ENCODE measurements at places on chromosomes 12 and 14.

DNA sequence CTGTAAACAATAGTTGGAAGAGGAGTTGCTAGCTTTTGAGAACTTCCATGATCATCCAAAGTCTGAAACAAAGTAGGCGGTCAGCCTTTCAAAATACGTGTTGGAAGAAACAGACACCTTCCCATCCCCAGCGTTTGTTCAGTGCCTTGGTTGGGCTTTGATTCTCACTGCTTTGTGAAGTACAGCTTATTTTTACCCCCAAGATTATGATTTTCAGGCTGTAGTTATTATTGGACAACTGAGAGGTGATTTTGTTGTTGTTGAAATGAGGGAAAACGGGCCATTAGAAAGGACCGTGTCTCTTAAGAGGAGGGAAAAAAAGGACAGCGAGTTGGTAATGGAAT is 921 bp upstream of the CEP83 start:
- DNase-seq = no peak

DNA sequence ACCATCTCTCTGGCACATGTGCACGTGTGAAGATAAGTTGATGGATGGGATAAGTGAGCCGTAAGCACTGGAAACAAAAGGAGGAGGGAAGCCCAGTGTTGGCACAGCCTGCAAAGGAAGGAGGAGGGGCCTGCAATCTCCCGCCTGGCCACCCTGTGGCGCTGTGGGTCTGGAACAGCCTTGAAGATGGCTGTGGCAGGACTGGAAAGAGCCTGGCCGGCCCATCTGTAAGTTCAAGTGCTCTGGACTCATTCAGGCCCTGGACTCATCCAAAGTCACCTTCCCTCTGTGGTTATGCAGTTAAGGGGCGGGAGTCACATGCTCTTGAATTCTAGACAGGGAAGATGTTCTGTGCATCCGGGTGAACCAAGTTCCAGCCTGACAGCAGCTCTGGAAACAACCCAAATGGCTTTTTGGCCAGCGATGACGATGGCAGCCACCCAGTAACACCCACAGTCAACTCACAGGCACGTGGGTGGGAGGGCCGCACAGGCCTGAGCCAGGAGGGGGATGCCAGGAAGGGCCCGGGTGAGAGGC is 50.4 kb downstream of the CHGA start:
- no peak for DNase-seq

DNA sequence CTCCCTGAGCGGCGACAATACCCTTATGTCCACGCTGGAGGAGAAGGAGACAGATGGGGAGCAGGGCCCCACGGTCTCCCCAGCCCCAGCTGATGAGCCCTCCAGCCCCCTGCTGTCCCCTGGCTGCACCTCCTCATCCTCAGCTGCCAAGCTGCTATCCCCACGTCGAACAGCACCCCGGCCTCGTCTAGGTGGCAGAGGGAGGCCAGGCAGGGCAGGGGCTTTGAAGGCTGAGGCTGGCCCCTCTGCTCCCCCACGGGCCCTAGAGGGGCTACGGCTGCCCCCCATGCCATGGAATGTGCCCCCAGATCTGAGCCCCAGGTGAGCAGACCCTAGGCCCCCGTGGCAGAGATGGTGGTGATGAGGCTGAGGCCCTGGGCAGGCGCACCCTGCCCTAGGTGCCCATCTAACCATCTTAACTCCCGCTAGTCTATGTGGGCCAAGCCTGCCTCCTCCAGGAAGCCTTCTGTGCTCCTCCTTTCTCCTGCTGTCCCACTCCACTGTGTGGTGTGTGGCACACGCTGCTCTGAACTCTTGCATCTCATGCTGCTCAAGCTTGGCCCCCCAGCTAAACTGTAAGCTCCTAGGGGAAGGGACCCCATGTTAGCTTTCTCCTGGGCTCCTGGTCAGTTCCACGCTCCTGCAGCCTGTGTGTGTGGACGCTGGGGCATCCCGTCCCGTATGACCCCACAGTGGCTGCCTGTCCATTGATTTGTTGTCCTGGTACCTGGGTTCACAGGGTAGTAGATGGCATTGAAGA is 12.1 kb downstream of the MCRS1 start:
- no peak for DNase-seq

GRCh38 chr12:107441665-107442300 is 243.8 kb upstream of the PWP1 start:
- DNase-seq = no peak

- DNase-seq = no peak
Observed at GRCh38 chr12:41014643-41015020, 173.5 kb upstream of the PDZRN4 start.
